Inflammatory macrophage treated with lipopolysaccharide for 4 hours (primary cell): ENCODE measurements at places on chromosomes 11 and 22.

GRCh38 chr22:32448980-32449379 lies 15.3 kb downstream of the BPIFC start:
- no peak for DNase-seq

DNA sequence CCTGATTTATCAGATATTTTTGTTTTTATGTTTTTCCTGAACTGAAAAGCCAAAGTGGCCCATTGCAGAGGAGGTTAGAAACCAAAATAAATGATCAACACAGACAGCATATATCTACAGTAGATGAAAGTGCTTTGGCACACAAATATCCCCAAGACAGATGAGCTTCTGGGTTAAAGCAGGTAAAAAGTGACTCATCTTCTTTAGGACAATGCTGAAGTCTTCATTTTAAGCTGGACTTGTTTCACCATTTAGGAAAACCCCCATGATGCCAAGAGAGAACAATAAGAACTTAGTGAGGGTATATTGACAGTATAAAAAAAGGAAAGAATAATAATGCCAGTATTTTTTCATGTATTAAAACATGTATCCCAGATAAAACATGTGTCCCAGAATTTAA lies 100.8 kb upstream of the OR9G4 start:
- no peak for DNase-seq

DNA sequence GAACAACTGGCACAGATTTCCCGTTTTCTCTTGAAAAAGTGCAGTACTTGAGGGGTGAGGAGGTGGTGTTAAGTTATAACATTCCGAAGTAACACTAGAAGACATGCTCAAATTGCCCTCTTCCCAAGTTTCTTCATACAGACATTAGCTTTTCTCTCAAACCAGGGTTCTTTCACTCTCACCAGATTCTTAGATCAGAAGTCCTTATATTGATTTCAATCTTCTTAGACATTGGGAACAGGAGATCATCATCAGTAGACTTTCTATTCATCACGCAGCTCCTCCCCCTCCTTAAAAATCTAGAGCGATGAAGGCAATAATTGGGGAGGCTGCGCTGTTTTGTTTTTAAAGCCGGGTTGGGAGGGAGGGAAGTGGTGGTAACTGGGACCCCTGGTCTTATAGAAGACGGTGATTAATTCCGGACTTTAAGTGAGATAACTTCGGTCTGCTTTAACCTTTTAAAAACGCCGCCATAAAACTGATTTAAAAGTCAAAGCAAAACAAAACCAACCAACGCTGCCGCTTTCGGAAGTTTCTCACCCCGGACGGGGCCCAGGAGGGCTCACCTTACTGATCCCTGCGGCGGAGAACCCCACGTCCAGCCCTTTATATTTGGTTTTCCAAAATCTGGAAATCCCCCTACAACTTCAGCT lies 665 bp downstream of the USP28 start:
- DNase-seq: peak; percentile 63

DNA sequence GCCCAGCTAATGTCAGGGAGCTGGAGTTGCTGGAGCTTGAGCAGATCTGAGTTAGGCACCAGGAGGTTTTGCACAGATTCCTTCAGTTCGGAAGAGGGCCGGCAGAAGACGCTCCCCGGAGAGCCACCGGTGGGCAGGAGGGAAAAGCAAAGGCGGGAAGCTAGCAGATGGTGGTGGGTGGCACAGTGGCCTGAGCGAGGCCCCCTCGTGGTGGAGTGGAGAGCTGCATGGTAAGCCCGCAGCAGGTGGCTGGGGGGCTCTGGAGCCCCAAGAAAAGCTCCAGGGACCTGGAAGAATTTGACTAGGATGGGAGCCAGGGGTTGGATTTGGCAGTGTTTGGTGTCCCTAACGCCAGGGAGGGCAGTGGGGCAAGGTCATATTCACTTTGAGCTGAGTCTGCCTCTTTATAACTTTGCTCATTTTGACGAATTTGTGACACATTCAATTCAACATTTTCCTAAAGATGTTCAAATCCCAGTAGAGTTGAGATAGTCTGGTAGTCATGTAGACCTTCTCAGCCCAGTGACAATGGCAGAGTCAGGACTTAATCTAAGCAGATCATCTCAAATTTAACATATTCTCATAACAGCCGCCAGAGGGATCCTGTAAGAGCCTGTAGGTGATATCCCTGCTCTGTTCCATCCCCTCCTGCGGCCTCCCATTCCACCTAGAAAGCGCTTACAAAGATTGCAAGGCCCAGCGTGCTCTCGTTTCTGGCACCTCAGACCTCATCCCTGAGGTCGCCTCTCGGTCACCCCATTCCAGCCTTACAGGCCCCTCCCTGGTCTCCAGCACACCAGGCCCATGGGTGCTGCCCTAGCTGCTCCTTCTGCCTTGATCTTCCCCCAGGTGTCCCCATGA lies 57.9 kb downstream of the TRIM29 start:
- peak; percentile 7 for DNase-seq

DNA sequence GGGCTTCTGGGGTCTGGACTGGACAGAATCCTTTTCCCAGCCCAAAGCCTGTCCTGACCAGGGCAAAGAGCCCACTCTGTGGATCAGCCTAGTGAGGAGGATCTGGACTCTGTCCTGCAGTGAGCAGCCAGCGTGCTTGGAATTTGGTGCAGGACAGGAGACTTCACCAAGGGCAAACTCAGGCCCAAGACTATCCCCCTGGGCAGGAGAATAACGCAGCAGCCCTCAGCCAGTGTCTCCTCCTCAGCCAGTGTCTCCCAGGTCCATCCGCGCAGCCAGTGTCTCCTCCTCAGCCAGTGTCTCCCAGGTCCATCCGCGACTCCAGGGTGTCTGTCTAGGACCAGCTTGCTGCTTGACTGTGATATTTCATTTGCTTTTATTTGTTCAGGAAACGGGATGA lies 1334.0 kb downstream of the TBC1D22A start:
- DNase-seq: no peak

DNA sequence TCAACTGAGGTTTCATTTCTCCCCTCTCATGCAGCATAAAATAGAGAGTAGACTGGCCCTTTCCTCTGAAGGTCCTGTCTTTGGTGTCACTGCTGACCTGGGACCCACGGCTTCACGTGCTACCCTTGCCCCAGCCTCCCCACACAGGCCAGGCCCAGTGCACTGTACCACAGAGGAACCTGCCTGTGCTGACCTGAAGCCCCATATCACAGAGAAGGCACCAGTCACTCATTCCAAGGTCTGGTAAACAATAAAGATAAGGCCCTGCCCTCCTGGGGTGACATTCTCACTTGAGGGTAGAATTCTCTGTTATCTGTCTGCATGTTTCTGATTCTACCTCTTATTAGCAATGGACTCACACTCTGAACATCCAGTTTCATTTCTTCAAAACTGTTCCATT lies 51.3 kb downstream of the RPL27A start:
- DNase-seq: no peak

DNA sequence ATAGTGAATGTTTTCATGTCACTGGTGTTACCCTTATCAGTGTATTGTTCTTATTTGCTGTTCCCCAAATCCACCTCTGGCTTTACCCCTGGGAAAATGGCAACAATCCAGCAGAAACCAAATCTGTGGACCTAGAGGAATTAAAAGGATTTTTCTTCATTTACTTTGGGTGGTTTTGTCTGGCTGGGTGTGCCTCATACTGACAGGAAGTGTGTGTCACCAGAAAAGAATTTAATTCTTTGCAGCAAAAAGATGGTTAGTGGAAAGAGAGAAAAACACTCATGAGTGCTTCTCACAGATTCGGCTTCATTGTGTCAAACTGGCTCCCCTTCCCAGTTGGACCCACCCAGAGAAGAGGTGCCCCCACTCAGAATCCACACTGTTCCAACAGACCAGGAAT lies 38.9 kb downstream of the FZD4 start:
- DNase-seq: no peak

DNA sequence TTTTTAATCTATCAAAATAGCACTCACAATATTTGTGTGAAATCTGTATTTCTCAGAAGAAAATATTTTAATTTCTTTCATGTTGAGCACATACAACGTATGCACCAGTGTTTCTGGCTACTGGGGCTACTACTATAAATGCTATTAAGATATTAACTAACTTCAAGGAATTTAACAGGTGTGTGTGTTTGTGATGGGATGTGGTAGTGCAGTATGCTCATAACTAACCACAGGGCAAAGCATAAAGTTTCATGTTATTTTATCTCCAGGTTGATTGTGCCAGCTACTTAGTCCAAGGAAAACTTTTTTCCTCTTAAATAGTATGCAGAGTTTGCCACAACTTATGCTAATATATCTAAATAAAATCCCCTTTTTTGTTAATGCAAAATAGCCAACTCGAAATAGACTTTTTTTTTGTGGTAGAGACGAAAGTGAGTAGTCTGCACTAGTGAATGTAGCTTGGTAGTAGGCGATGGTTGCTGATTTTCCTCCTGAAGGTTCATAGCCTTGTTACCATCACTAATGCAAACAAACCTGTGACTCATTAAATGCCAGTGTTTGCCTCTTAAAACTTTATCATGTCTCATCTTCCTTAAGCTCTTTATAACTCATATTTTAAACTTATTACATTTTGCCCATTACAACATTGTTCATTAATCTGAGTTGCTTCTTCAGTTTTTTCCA lies 565.5 kb upstream of the ANO3 start:
- DNase-seq: no peak
